Vagina (tissue), 2 donors: ENCODE measurements at places on chromosomes 5 and 9.

DNA sequence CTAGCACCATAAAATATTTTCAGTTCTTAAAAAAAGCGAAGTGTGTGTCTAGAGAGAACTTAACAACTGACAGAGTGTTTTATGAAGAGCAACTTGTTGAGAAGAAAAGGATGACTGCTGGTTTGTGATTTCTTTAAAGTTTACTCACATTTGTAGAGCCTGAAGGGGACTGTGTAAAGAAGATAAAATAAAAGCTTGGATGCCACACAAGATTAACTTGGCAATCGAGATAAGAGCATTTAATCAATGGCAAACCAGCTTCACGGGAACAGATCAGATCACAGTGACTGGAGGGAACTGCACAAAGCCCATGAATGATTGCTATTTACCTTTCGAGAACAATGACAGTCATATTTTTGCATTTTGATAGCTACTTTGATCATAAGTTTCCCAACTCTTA is 2013.1 kb upstream of the CDH9 start:
- DNase-seq, result no peak

- no peak for DNase-seq
These were observed 12.6 kb downstream of the UNC5A start for GRCh38 chr5:176822793-176823481.

GRCh38 chr5:59249160-59249559 is 644.4 kb downstream of the PDE4D start:
- no peak for DNase-seq

DNA sequence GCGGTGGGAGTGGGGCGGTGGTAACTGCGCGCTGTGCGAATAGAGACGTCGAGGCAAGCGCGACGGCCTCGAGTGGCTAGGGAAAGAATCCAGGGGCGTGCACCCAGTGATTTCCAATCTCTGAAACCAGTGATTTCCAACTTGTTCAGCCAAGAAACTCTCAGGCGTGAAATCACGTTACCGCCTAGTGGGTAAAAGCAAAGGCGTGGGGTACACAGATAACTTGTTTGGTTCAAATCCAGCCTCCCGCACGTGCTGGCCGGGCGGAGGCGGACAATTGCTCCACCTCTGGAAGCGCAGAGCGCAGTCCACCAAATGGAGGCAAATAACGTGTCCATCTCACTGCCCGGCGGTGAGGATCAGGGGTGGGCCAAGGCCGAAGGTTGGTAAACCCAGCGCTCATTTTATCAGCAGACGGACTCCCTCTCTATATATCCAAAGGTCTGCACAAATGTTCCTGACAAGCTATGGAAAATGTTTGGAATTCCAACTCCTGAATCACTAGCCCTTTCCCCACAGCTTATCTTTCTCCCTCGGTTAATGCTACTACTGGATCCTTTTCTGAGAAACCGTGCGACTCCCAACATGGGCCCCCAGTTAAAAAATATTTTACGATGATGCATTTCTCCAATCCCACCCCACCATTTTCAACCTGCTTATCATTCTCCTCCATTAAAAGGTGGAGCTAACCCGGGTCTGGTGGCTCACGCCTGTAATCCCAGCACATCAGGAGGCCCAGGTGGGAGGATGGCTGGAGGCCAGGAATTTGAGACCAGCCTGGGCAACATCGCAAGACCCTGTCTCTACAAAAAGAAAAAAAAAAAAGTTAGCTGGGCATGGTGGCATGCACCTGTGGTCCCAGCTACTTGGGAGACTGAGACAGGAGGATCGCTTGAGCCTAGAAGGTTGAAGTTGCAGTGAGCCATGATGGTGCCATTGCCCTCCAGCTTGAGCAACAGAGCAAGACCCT is 950 bp upstream of the FNBP1 start:
- DNase-seq, result peak; percentile 89

- no peak for DNase-seq
These were observed 21.4 kb upstream of the PITX1 start for GRCh38 chr5:135055396-135055795.

DNA sequence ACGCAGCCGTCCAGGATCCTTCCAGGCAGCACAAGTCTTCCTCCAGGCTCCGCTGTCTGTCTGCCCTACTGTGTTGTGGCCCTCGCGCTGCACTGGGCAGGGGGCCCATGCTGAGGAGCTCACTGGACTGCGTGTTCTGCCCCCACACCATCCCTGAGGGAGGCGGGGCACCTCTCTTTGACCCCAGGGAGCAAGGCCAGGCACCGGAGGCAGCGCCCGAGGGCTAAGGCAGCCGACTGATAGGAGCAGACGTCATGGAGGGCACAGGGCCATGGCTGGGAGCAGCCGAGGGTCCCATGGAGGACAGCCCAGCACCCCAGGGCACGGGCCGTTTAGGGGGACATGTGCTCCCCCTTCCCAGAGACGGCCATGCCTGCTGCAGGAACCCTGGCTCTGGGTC is 46.7 kb downstream of the KCNT1 start:
- no peak for DNase-seq

- no peak for DNase-seq
These were observed 27.3 kb downstream of the TMEM252 start for GRCh38 chr9:68513385-68513784.

DNA sequence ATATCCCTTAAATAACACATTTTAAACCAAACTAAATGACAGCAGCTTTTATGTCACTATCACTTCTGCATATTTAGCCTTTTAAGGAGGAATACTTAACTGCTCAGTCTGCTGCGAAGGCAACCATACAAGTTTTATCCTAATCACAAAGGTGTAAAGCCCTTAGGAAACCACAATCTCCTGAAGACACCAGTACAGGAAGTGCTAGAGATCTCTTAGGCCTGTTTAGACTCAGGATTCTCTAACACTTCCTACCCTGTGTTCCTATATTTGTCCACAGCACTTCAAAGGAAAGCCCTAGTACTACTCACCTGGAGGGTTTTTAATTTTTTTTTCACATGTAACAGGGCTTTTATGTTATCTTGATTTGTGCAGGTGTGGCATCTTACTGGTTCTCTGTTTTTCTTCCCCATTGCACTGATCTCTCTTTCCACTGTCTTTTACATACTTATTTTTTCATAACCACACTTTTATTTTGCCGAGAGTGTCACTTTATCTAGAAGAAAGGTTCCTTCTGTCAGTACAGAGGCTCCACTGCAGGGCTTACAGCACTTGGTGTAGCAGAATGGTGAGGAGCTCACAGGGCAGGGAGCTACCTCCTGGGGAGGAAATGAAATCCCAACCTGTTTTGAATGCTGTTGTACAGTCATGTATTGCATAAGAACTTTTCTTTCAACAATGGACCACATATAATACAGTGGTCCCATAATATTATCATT is 1060.6 kb upstream of the ACO1 start:
- DNase-seq, result no peak

DNA sequence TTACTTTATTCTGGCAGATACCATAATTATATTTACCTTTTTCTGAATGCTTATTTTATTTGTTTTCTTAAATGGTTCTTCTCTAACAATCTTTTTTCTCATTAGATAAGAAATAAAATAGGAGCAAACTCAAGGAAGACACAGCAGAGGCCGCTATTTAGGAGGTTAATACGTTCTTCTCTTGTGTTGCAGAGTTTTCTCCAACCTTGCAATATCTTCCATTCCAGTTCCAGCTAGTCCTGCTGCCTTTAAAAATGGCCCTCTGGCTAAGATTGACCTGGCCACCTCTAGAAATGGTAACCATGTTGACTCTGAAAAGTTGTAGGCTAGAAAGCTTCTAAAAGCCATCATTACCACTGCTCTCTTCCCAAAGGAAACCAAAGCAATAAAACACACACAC is 718.8 kb downstream of the MAT2B start:
- DNase-seq, result no peak

DNA sequence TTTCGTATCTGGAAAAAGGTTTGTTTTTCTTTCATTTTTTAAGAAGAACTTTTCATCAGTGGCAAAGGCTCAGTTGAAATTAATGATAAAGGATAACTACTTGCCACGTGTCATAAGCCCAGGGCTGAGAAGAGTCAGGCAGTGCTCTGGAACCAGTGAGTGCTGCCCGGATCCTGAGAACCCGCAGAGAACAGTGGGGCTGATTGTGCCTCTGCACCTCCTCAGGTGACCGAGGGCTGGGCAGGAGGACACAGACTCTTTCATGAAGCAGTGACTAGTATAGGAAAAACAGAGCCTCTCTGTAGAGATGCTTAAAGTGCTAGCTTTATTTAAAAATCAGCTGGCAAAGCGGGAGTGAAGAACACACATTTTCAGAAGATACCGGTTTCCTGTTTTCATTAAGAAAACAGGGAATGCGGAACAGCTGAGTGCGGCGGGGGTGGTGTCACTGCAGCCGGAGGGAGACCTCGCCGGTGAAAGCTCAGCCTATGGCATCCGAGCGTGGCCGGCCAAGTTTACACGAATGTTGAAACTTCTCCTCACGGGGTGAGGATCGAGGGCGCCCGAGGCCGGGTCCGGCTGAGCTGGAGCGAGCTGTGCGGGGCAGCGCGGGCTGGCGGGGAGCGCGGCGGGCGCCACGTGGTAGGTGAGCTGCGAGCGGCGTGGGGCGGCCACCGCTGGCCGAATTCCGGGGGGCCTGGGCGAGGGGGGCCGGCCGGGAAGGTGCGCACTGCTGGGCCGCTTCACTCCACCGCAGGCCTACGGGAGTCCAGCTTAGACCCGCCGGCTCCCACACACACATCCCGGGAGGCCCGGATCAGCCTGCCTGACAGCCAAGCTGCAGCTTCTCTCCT is 134.7 kb upstream of the DMRT1 start:
- DNase-seq, result no peak

- no peak for DNase-seq
These were observed 5.9 kb upstream of the GADD45G start for GRCh38 chr9:89598926-89599325.

- peak; percentile 98 for DNase-seq
These were observed at the start of gene ALAD for GRCh38 chr9:113401027-113401792. Gene ALAD, minus strand, starts transcription at chr9:113401284. Its CDS starts 7,725 bp downstream, at chr9:113393559.
